ENCODE measurements at places on chromosomes 5 and 9.

- DNase-seq, result peak; percentile 43
Measured at GRCh38 chr9:105007143-105007542, 79.2 kb upstream of the ABCA1 start.

DNA sequence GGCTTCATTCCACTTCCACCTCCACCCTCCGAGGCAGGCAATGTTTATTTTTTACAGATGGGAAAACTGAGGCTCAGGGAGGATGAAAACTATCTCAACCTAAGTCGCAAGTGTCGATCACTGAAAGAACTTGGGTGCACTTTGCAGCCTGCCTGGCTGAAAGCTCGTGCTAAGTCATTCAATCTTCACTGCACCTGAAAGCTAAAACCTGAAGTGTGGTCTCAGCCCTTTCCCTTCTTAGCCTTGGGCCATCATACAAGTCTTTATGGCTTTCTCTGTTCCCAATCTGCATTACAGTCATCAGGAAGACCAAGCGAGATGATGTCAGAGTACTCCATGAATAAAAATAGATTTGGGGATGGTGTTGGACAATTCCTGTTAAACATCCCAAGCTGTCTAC lies 1.0 kb upstream of the TNFSF8 start:
- DNase-seq, result no peak

GRCh38 chr5:119343766-119344165 lies 12.1 kb upstream of the TNFAIP8 start:
- peak; percentile 90 for DNase-seq

DNA sequence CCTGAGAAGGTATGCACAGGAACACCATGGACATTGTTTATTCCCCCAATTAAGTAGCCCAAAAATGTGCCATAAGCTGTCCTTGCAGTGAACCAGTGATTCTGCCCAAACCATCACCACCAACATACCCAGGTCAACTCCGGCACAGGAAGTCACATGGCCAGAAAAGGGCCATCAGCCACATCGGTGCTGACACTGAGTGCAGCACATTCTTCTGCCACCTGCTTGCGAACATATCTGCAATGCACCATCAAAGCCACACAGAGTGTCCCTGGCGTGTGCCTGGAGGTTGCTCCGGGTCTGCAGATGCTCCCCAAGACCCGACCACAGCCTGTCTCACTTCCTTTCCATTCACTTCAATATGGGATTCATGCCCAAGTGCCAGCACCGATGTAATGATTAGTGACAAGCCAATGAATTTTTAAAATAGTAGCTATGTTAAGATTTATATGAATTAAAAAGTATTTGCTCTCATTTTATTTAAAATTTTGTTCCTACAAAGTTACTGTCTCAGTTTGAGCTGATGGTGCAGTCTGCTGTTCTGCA lies 37.6 kb downstream of the SYK start:
- no peak for DNase-seq

GRCh38 chr9:4486176-4486575 lies 4.1 kb upstream of the SLC1A1 start:
- DNase-seq, result no peak
